ENCODE measurements at places on chromosomes 11 and 22.

DNA sequence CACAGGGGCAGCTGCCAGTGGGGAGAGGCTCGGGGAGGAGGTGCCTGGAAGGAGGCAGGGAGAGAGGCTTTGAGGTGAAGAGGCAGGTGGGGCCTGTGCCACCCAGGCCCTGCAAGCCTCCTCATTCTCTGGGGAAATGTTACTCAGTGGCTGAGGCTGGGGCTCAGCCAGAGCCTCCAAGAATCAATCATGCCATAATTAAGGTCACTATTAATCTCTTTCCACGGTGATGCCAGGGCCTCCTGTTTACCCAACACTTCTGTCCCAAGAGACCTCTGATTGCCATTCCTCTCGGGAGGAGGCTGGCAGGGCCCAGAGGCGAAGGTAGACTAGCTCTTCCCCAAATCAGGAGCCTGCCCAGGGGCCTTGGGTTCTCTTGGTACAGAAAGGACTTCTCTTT lies 38.4 kb downstream of the GDPD5 start:
- DNase-seq = no peak

DNA sequence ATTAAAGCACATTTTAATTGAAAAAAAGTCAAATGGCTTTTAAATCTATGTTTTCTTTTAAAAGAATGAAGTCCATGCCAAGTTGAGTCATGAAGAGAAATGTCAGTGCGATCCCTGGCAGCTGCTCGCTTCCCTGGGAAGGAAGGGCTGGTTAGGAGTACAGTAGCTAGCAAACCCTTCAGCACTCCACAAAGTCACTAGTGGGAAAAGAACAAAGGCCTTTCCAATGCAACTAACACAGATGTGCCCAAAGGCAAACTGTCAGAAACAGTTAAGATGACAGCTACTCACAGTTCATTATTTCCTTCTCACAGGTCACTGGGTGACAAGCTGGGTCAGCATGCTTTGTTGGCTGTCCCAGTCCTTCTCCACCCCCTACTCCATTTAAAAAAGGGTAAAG lies 308.7 kb downstream of the DCDC1 start:
- DNase-seq = peak; percentile 1

- DNase-seq = no peak
These were observed 3.0 kb downstream of the ATL3 start for GRCh38 chr11:63667995-63668795.

DNA sequence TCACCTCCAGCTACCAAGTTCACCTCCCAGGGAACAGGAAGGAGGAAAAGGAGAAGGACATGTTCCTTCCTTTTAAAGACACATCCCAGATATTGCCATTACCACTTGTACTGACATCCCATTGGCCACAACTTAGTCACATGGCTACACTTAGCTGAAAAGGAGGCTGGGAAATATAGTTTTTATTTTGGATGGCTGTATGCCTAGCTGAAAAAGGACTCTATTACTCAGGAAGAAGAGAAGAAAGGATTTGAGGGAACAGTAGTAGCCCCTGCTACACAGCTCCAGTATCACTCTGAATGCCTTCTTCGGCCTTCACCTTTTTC lies 2.1 kb upstream of the APOA5 start:
- DNase-seq = peak; percentile 12

GRCh38 chr11:77172666-77172982 lies 44.6 kb downstream of the MYO7A start:
- no peak for DNase-seq

- no peak for DNase-seq
These were observed 20.2 kb upstream of the TREH start for GRCh38 chr11:118699506-118700220.

- DNase-seq = no peak
These were observed 8.3 kb downstream of the DTX4 start for GRCh38 chr11:59180168-59180776.

DNA sequence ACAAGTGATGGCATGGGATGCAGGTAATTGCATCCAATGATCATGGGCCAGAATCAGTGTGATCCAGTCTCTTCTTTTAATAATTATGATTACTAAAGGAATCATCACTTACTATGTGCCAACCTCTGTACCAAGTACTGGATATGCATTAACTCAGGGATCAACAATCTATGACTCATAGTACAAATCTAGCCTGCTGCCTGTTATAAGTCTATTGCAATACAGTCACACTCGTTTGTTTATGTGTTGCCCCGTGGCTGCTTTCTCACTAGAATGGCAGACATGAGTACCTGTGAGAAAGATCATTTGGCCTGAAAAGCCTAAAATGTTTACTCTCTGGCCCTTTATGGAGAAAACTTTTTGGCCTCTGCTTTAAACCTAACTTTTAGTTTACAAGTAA lies 45.0 kb downstream of the OR6Q1 start:
- no peak for DNase-seq

DNA sequence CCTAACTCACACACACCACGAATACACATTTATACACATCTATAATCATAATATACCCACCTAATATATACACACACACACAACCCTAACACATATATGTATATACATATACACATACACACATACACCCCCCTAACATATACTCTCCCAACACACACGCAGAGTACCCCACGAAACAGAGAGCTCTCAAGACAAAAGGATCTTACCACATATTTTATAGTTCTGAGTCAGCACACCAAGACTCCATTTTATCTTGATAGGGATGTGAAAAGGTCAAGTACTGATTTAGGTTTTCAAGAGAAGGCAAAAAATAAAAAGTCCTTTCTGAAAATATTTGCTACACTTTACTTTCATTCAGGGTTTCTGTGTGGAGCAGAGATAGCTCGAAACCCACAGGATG lies 1207.2 kb downstream of the LRRC4C start:
- no peak for DNase-seq

- DNase-seq = peak; percentile 62
These were observed 3.6 kb downstream of the NEAT1 start for GRCh38 chr11:65425971-65426838.

- DNase-seq = no peak
These were observed 12.1 kb downstream of the DUSP18 start for GRCh38 chr22:30655532-30655931.

- DNase-seq = peak; percentile 76
These were observed 150.6 kb downstream of the DSCAML1 start for GRCh38 chr11:117646411-117646810.

DNA sequence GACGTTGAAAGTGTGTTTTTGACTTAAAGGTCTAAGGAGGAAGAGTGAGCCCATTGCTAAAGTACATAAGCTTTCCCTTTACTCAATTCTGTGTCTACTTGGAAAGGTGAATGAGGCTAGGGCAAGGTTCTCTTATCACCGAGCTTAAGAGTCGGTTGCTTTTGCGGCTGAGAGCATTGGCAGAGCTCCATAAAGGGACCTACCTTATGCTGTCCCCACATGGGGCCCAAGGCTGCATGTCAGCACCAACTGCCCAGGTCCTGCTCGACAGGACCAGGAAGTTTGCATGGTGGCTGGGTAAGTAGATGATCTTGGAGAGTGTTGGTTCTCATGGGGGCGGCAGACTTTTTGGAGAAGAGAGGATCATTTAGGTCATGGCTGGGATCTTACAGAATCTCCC lies 91.2 kb downstream of the ZBTB16 start:
- DNase-seq = no peak

GRCh38 chr11:130462101-130462885 lies 13.8 kb downstream of the ADAMTS15 start:
- DNase-seq = no peak

GRCh38 chr11:69373251-69373635 lies 79.3 kb downstream of the MYEOV start:
- DNase-seq = no peak
